Activated T-cell treated with anti-CD3 and anti-CD28 coated beads for 48 hours (primary cell): ENCODE measurements at places on chromosomes 1 and 21.

GRCh38 chr1:12657060-12657884 lies 13.4 kb downstream of the AADACL4 start:
- no peak for DNase-seq

- DNase-seq, result no peak
Measured at GRCh38 chr1:36080236-36080635, 3.7 kb upstream of the TEKT2 start.

- no peak for DNase-seq
Measured at GRCh38 chr1:119724611-119725218, 13.0 kb downstream of the PHGDH start.

DNA sequence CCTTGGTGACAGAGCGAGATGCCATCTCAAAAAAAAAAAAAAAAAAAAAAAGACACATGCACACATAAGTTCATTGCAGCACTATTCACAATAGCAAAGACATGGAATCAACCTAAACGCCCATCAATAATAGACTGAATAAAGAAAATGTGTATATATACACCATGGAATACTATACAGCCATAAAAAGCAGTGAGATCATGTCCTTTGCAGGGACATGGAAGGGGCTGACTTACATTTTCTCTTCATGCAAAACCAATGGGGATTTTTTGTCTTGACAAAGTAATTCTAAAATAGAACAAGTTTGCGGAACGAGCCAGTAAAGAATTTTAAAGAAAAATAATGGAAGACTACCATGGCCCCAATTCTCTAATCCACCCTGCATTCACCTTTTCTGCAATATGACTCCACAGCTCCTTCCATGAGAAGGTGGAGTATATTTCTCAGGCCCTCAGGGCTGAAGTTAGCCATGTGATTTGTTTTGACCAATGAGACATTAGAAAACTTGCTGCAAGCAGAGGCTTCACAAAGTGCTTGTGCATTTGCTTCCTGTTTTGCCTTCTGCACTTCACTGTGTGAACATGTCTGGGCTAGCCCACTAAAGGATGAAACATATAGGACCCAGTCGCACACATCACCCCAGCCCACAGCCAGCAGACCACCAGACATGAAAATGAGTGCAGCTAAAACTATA lies 78.8 kb upstream of the NR5A2 start:
- no peak for DNase-seq

GRCh38 chr1:14441302-14441741 lies 157.2 kb upstream of the KAZN start:
- no peak for DNase-seq

DNA sequence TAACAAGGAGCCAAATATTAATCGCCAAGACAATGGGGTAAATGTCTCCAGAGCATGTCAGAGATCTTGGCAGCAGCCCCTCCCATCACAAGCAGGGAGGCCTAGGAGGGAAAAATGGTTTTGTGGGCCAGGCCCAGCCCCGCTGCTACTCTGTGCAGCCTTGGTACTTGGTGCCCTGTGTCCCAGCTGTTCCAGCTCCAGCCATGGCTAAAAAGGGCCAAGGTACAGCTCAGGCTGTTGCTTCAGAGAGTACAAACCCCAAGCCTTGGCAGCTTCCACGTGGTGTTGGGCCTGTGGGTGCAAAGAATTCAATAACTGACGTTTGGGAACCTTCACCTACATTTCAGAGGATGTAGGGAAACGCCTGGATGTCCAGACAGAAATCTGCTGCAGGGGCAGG lies 10.4 kb downstream of the UBE2G2 start:
- no peak for DNase-seq
